ENCODE measurements at places on chromosomes 12 and 14. TPM values are rescaled to one million over a fixed set of nuclear protein-coding genes. Genes with fewer than 3 reads are reported as not detected.

Gene HNF1A
- total RNA-seq: not detected

Gene NFE2
- total RNA-seq: 0.40 TPM

Gene CLEC6A
- total RNA-seq: not detected

GRCh38 chr12:116556964-116557698 is 2.0 kb upstream of the MAP1LC3B2 start:
- no peak for DNase-seq

- DNase-seq: no peak
Measured at GRCh38 chr12:110733089-110733715, 9.5 kb downstream of the PPP1CC start.

- DNase-seq: no peak
Measured at GRCh38 chr14:24938593-24938992, 111.4 kb downstream of the STXBP6 start.

DNA sequence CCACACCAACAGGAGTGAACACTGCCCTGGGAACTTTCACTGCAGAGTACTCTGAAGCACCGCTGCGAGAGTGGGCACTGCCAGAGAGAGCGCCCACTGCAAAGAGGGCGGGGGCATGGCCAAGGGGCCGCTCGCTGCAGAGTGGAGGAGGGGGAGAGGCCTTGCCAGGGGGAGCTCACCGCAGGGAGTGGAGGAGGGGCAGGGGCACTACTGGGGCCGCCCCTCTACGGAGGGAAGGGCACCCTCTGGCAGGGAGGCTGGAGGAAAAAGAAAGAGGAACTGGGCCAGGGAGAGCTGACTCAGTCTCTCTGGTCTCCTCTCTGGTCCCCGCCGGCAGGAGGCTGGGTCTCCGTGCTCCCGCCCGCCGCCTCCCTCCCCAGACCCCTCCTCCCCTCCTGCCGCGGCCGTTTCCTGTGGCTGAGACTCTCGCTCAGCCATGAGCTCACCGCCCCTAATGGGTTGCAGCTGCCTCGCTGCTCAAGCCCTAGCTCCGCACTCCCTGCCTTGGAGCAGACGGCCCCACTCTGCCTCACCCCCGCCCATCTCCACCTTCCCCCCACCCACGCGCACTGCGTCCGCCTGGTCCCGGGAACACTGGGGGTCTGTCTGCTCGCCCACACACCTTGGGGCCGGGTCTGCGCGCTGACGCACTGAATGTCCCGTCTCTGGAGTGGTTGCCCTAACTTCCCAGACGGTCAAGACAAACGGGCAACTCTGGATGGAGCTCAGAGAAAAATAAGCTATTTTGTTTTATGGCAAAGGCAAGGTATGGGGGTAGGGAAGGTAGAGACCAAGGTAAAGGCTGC is 1.3 kb downstream of the ARHGEF40 start:
- peak; percentile 90 for DNase-seq

GRCh38 chr14:59292921-59293534 is 104.6 kb downstream of the DAAM1 start:
- DNase-seq: no peak

DNA sequence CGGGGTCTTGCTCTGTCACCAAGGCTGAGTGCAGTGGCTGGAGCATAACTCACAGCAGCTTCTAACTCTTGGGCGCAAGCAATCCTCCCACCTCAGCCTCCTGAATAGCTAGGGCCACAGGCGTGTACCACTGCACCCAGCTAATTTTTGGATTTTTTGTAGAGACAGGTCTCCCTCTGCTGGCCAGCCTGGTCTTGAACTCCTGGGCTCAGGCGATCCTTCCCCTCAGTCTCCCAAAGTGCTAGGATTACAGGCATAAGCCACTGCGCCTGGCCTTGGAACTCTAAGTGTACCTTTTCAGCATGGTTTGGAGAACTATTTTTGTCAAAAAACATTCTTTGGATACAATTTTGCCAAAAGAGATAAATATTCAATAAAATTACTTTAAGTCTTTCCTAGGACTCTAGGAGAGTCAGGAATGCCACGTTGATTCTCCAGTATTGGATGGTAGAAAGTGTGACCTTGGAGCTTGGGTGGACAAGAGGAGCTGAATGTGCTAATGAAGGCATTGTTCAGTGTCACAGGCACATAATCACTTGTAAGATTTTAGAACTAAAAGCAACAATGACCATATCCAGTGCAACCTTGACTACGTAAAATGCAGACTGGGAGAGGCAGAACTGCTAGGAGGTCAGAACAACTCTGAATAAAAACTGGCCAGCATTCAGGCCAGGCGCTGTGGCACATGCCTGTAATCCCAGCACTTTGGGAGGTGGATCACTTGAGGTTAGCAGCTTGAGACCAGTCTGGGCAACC is 2.8 kb downstream of the SRSF9 start:
- no peak for DNase-seq

DNA sequence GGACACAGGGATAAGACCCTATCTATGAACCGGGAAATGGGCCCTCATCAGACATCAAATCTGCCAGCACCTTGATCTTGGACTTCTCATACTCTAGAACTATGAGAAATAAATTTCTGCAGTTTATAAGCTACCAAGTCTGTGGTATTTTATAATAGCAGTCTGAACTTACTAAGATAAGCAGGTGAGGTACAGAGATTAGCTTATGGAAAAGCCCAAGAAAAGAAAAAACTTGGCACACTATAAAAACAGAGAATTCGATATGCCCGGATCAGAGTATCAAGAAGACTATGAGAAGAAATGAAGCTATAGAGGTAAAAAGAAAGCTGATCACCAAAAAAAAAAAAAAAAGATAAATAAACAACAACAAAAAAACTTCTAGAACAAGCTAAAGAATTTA is 52.6 kb downstream of the EEA1 start:
- DNase-seq: no peak

- DNase-seq: no peak
Measured at GRCh38 chr12:6049992-6050391, 74.5 kb downstream of the VWF start.
